Fibroblast of skin of right biceps (primary cell): ENCODE measurements at places on chromosomes 16 and 17.
A peak's percentile ranks its signal among the peaks of the same experiment; 100 is the strongest.

- DNase-seq: no peak
These were observed 194.0 kb upstream of the CDH5 start for GRCh38 chr16:66172463-66172862.

DNA sequence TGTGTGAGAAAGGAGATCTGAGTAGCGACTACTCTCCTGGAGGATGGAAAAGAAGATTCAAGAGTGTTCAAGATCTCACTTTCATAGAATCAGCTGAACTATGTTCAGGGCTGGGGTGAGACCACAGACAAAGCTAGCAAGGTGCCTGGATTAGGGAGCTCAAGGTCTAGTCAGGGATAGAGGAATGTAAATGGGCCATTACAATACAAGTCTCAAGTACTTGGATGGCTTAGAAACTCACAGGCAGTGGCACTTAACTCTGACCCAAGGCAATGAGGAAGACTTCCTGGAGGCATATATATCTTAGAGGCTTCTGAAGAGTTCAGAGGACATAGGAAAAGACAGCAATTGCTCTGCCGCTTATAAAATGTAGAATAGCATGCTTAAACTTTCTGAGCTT lies 184.9 kb upstream of the CDH11 start:
- DNase-seq: no peak

- DNase-seq: no peak
These were observed 4.2 kb downstream of the SYT17 start for GRCh38 chr16:19172098-19172780.

DNA sequence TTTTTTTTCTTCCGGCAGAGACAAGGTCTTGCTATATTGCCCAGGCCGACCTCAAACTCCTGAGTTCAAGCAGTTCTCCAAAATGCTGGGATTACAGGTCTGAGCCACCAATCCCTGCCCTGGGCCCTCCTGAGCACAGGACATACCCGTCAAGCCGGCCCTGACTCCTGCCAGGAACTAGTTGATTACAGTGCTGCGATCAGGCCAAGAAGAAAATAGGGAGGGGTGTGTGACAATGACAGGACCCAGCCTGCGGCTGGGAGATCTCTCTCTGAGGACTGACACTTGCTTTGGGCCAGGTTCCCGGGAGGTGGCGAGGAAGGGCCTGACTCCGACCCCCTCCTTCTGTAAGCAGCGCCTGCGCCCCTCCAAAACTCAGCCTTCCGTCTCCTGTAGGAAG lies 276.6 kb downstream of the MRTFB start:
- no peak for DNase-seq

- DNase-seq: no peak
These were observed 5.1 kb downstream of the COPS3 start for GRCh38 chr17:17275971-17276370.

GRCh38 chr16:67834242-67834614 lies 7.9 kb upstream of the THAP11 start:
- DNase-seq: no peak

- DNase-seq: no peak
These were observed 179.3 kb downstream of the TMEM132E start for GRCh38 chr17:34758718-34759117.

GRCh38 chr16:87832741-87833502 lies 36.4 kb downstream of the SLC7A5 start:
- DNase-seq: no peak

DNA sequence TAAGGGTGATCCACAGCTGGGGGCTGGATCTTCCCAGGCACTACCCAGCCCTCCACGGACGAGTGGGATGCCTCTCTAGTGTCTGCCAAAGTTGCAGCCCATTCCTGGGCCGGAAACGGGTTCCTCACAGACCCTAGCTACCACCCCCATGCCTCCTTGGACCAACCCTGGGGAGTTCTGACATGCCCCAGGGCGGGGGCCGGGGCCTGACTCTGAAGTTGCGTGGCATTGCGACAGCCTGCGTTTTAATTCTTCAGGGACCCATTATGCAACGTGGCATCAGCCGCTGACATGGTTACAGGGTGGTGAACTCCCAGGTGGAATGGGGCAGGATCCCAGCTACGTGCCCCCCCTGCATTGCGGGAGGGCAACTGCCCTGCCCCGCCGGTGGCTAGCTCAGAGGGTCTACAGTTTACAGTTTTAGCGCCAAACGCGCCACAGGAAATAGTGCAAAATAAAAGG lies 2.7 kb downstream of the CBX4 start:
- DNase-seq: no peak

- no peak for DNase-seq
These were observed 88.0 kb downstream of the NLK start for GRCh38 chr17:28130472-28130871.

DNA sequence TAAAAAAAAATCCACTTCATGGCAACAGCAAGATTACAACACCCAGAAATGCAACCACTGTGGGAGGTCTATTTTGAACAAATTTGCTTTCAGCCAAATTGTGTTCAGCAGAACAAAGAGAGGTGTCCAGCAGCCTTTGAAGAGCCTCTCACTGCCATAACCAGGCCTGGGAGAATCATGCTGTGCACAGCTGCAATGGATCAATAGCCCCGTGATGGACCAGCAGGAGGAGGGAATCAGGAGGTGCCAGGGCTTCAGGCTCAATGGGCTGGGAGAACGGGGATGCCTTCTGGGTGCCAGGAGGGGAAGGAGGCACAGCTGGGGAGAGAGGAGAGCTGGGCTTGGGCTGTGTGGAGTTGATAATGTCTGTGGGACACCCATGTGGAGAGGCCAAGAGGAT lies 366.2 kb upstream of the EEF2KMT start:
- no peak for DNase-seq

DNA sequence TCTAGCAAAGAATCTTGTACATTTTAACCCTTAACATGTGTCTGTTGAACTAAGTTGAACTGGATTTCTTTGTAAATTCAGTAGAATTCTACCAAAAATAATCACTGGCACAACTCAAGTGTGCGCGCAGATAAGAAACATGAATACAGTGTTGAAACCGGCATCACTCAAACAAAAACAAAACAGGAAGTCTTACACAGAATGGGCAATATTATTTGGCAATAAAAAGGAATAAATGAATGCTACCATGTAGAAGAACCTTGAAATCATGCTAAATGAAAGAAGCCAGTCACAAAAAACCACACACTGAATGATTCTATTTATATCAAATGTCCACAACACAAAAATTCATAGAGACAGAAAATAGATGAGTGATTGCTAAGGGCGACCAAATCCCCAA lies 102.9 kb upstream of the ZFHX3 start:
- no peak for DNase-seq

DNA sequence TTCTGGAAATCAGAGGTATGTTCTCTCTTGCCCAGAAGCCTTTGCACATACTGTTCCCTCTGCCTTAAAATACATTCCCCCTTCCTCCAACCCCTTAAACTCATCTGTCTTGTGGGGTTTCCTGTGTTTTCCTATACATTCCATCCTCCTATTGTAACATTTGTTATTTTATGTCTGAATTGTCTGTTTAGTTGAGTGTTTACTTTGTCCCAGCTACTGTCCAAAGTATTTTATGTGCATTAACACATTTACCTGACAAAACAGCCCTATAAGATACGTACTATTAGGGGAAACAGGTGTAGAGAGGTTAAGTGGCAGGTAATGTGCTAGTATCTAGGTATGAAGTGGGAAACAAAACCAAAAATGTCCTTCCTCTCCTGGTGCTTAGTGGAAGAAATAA lies 42.1 kb downstream of the CHCT1 start:
- DNase-seq: no peak

DNA sequence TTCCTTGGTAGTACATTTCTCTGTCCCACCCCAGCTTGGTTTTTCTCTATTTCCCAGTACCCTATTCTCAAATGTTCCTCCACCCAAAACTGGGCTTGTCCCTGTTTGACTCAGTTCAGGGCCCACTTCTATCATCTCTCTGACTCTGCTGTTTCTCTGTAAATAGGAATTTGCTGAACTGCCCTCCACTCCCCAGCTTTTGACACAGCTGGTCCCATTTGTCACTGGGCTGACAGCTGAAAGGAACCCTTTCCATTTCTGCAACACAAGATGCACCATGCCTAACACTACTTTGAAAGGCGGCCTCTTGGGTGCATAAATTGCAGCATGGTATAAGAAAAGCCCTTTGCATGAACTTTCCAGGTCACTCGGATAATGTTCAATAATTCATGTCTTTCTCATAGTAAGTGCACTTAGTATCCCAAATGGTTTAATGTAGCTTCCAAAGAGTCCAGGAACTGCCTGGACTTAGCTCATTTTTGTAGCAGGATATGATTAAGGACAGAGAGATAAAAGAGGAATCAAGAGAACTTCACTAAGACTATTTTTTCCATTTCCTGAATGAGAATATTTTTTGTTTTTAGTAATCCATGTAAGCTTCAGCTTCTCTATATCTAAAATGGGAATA lies 256.7 kb downstream of the CDH11 start:
- peak; percentile 44 for DNase-seq

DNA sequence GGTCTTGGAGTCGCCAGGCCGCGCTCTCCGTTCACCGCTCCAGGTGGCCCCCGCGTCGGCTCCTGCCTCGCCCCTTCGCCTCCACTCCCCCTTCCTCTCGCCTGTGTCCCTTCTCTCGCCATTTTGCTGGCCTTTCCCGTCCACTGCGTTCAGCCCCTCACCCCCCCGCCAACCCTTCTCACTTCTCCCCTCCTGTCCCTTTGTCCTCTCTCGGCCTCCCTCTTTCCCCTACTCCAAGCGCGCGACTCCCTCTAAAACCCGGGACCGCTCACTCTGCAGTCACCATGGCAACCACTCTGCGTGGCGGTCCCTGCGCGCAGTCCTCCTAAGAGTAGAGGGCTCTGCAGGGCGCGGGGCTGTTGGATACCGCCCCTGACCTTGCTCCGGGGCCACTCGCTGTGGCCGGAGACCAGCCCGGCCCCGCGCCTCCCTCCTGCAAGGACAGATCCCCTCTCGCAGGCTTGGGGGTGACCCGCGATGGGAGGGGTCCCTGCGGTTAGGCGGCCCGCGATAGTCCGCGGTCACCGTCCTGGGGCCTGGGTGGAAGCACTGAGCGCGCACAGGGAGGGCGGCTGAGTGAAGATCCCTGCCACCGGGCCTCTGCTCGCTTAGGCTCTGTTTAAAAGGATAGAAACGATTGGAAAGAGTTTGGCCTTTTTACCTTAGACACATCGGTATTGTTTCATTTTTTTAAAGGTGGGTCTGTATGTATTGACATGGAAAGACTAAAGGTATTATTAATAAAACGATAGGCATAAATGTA lies 454 bp downstream of the CCDC40 start:
- DNase-seq: peak; percentile 37

- peak; percentile 26 for DNase-seq
These were observed 8.7 kb downstream of the SLC12A4 start for GRCh38 chr16:67959536-67960329.

- DNase-seq: no peak
These were observed 18.8 kb downstream of the FOXF1 start for GRCh38 chr16:86529160-86529559.

- no peak for DNase-seq
These were observed 139.4 kb downstream of the CCDC182 start for GRCh38 chr17:57605675-57606105.

DNA sequence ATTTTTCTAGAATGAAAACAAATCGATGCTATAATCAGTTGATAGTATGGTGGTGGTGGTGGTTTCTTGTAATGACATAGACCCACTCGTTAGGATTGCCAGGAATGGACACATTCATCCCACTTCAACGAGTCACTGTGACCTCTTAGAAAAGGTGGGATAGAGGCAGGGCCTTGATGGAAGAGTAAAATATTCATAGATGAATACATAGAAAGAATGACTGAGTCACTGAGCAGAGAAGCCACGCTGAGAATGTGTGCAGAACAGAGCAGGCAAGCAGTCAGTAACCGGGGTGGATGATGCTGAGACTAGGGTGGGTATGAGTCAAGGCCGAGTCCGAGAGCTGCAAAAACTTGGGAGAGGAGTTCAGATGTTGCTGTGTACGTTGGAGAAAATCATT lies 129.9 kb downstream of the PITPNC1 start:
- peak; percentile 88 for DNase-seq

GRCh38 chr17:56887105-56887504 lies 26.7 kb downstream of the TRIM25 start:
- no peak for DNase-seq

DNA sequence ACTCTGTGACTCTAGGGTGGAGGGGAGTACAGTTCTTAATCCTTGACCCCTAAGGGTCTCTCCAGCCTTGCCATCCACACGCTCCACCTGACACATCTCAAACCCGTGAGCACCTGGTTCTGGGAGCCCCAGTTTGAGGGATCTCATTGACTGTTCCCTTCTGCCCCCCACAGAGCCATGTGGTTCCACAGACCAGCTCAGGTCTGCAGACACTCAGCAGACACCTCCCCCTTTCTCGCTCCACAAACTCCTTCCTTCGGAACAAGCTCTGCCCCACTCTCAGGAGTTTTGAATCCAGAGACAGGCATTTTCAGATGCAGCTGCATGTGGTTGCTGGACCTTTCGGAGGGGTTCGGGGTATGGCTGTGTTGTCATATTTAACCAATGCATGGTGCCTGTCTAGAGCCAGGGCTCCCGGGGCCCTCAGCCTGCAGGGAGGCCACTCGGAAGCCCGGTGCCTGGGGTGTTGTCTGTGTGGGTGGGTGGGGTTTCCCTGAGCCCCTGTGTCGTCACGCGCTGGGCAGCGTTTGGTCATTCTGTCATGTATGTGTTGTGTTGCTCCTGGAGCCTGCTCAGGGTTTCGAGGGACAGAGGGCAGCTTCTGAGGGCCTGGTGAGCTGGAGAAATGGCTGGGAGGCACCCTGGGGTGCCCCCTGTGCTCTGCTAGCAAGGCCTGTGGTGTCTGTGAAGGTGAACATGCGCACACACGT lies 99.2 kb upstream of the PLCG2 start:
- no peak for DNase-seq

DNA sequence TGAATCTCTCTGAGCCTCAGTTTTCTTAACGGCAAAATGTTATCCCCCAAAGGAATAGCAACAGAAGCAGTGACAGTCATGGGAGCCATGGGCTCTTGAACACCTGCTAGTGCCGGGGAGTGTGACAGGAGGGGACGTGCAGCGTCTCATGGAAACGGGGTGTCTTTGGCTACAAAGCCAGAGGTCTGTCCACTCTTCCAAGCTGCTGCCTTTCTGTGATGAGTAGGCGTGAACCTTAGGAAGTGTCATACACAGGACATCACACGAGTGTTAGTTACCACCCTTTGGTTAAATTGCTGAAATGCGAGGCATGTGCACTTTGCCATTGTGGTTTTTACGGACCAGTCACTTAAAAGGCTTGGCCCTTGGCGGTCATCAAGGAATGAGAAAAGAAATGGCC lies 93.4 kb downstream of the IRF8 start:
- DNase-seq: no peak
